T-helper 2 cell (primary cell): ENCODE measurements at places on chromosomes 12 and 14.

- DNase-seq, result no peak
Measured at GRCh38 chr12:21413369-21414277, 23.8 kb upstream of the PYROXD1 start.

GRCh38 chr12:39886106-39886505 lies 219.8 kb downstream of the SLC2A13 start:
- DNase-seq, result no peak

- no peak for DNase-seq
Measured at GRCh38 chr14:104201063-104201462, 62.7 kb downstream of the KIF26A start.

DNA sequence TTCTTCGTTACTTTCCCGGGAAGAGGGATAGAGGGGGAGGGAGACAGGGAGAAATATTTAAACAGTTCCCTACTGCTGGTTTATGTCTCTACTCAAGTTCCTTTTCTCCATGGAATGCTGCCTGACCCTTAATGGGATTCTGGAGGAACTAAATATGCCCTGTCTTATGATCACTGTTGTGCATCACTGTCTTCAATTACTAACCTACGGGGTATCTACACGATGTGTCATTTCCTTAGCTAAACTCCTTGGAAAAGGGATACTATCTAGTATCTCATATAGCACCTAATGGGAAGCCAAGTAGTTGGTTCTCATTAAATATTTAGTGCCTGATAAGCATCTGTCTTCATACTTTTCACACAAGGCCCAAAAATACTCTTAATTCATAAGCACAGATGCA lies 37.5 kb upstream of the FBLN5 start:
- no peak for DNase-seq

DNA sequence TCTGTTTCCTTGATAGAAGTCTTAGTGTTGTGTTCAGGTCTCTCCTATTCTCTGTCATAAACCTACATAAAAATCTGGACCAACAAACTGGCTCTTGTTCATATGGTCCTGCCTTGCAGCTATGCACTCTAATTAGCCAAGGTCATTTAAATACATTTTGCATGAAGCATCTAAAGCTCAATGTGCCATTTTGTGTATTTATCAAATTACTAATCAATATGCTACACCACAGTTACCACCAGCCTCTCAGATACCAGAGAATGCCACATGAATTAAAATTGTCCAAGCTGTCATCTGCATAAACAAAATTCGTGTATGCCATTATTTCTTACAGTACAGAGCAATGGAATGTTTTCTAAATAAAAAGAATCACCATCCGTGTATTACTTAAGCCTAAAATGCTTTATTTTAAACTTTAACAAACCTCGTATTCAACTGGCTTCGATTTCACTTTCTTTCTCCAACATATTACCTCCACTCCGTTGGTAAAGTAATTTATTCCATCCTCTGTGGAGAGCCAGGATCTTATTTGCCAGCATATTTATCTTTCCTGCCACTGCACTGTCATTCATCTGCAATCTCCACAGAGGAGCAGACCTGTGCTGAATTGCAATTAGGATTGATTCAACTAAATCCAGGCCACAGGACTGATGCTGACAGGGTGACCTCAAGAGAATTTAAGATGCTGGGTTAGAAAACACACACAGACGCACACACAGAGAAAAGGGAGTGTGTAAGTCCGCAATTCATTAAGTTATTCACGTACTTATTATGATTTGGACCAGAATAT lies 284.1 kb upstream of the FOXG1 start:
- no peak for DNase-seq

- no peak for DNase-seq
Measured at GRCh38 chr12:112341046-112341825, 41.0 kb downstream of the HECTD4 start.

DNA sequence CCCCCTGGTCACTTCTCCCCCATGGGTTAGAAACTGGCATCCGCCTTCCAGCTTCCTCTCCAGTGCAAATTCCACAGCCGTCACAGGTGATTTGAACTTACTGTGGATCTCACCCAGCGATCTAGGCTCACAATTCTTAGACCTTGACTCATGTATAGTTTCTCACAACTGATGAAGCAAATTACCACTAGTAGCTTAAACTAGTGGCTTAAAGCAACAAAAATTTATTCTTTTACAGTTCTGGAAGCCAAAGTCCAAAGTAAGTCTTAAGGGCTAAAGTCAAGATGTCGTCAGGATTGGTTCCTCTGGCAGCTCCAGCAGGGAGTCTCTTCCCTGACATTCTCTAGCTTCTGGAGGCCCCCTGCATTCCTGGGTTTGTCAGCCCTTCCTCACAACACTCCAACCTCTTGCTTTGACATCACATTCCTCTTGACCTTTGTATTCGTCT lies 117.4 kb downstream of the KTN1 start:
- no peak for DNase-seq

GRCh38 chr14:70416725-70417349 lies at the start of gene SYNJ2BP:
Gene SYNJ2BP (minus strand): TSS chr14:70417090. CDS start chr14:70416963, 127 bp downstream.
- DNase-seq, result no peak

- no peak for DNase-seq
Measured at GRCh38 chr12:2274733-2275132, 221.9 kb downstream of the CACNA1C start.
